ENCODE measurements at places on chromosomes 16 and 17.

- DNase-seq: no peak
Observed at GRCh38 chr17:78898075-78898836, 4.7 kb downstream of the CEP295NL start.

DNA sequence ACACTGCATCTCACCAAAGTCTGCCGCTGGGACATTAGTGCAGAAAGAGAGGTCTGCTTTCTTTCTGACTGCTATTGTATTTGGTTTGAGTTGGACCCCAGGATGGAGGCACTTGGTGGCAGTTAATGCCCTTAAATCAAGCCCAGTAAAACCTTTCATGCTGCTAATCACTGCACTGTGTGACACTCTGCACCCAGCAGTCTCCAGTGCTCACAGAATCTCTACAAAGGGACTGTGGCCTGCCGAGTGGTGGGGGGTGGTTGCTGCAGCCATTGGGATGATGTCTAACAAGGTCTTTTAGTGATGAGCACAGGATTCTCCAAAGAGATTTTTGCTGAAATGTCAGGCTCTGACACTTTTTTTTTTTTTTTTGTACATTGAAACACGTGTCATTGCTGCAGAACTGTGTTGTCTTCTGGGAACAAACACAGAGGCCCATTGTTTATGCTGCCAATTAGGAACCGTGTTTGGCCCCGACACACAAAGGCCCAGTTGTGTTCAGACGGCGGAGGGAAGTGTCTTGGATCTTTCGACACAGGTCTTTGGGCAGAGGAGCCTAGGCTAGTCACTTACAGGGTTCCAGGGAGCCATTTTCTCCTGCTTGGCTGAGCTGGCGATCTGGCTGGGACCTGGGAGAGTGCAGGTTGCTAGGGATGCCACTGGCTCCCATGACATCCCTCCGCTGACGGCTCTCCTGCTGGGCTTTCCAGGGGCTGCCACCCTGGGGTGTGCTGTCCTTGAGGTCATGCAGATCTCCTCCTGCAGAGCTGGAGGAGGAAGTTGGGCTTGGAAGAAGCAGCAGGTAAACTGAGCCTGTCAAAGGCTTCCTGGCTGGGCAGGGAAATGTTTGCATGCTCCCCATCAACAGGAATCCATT is 16.2 kb upstream of the TNRC6C start:
- DNase-seq: no peak

GRCh38 chr16:22670551-22671041 is 143.4 kb upstream of the HS3ST2 start:
- no peak for DNase-seq

- DNase-seq: no peak
Observed at GRCh38 chr16:71536752-71537499, 10.7 kb downstream of the CHST4 start.

DNA sequence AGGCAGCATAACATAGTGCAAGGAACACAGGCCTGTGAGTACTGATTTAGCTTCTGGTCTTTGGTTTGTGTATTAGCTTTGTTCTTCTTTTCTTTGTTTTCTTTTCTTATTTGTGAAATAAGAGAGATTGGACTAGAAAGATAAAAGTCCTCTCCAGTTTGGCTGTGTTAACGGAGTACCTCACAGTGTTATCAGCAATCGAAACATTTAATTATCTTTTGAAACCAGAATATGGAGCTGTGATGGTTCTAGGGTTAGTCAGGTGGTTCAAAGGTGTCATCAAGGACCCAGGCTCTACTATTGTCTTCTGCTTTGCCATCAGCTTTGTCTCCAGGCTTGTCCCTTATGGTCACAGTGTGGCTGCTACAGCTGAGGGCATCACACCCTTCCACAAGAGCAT is 25.6 kb downstream of the ADORA2B start:
- no peak for DNase-seq

DNA sequence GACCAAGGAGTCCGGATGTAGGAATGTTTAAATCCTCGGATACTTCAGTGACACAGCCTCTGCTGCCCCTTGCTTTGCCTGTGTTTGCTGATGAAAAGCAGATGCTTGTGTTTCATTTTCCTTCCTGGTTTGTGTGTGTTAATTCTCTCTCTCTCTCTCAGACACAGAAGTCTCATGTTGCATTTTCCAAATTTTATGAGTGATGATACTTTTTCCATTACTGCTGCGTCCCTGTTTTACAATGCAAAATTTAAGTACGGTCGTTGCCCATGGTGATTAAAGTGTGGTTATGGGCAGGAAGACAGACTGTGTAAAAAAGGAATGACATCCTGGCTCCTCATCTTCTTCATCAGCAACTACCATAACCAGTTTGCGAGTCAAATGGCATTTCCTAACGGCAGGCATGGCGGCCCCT is 5.7 kb downstream of the RMI2 start:
- no peak for DNase-seq
